ENCODE measurements at places on chromosomes 7 and 10. TPM values are rescaled to one million over a fixed set of nuclear protein-coding genes. Genes with fewer than 3 reads are reported as not detected.
A peak's percentile ranks its signal among the peaks of the same experiment; 100 is the strongest.

GRCh38 chr10:85607043-85607695, 759.4 kb downstream of the GRID1 start:
- no peak for DNase-seq
- no peaks in the 10 kb centered on the region for H3K36me3 ChIP-seq
- H3K27ac ChIP-seq: no peak overlapping the region
- no peaks in the 10 kb centered on the region for H3K27me3 ChIP-seq
- H3K4me3 ChIP-seq: no peak overlapping the region

Gene HYAL4
- not detected for total RNA-seq

GRCh38 chr7:91549878-91550277, 285.6 kb downstream of the FZD1 start:
- no peak overlapping the region for H3K27ac ChIP-seq
- no peak for DNase-seq
- H3K4me1 ChIP-seq: no peaks in the 10 kb centered on the region
- H3K27me3 ChIP-seq: peaks cover 2% of the 10 kb centered on the region
- no peaks in the 10 kb centered on the region for H3K36me3 ChIP-seq
- no peak overlapping the region for H3K4me3 ChIP-seq

DNA sequence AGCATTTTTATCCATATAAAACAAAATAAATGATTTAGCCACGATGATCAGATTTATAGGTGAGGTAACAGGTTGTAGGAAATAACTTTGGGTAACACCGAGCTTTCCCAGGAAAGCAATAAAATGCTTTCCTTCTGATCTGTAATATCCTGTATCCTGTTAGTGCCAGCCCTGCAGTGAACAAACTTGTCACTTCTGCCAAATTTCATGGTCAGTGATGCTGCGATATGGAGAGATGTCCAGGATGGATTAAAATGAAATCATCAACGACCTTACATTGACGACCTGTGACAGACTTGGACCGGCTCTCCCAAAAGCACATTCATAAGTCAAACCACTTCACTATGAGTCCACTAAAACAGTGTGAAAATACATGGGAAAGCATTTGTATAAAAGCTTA, 608.0 kb upstream of the NRP1 start:
- DNase-seq: no peak
- no peaks in the 10 kb centered on the region for H3K36me3 ChIP-seq
- H3K4me1 ChIP-seq: no peaks in the 10 kb centered on the region
- H3K27me3 ChIP-seq: peaks cover 3% of the 10 kb centered on the region
- H3K4me3 ChIP-seq: no peak overlapping the region

Gene HOXA7
- total RNA-seq: not detected

Gene DDX21
- 194 TPM for total RNA-seq

DNA sequence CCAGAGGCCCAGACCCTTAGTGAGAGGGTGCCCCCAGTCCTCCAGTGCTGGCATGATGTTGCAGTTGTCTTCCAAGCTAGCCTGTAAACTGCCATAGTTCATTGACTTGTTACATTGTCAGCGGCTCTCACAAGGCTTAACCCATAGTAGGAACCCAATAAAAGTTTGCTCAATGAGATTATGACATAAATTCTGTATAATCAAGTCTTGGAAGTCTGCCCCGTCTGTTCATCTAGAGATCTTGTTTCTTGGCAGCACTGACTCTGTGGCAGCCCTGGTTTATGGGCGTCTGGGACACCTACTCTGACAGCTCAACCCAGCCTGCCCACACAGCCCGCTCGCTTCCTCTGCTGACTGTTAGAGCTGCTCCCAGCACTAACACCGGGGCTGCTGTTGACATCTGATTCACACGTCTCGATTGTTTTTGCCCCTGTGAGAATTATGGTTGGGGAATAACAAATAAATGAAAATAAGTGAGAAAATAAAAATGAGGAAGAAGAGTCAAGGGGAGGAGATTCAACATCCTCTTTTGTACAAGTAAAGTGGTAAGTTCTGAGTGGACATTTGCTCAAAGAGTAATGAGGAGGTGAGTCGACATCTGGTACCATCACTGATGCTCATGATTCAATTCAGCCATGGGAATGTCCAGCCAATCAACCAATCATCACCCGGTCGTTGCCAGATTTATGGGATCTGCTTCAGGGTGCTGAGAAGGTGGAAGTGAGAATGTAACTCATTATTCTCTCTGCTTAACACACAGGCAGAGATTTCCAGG, 160.8 kb downstream of the SPAG6 start:
- H3K4me1 ChIP-seq: peaks cover 12% of the 10 kb centered on the region
- H3K36me3 ChIP-seq: peaks cover 6% of the 10 kb centered on the region
- H3K27ac ChIP-seq: no peak overlapping the region
- no peak overlapping the region for H3K4me3 ChIP-seq
- peaks cover 18% of the 10 kb centered on the region for H3K27me3 ChIP-seq
- peak; percentile 79 for DNase-seq

Gene PLA2G12B
- total RNA-seq: not detected

DNA sequence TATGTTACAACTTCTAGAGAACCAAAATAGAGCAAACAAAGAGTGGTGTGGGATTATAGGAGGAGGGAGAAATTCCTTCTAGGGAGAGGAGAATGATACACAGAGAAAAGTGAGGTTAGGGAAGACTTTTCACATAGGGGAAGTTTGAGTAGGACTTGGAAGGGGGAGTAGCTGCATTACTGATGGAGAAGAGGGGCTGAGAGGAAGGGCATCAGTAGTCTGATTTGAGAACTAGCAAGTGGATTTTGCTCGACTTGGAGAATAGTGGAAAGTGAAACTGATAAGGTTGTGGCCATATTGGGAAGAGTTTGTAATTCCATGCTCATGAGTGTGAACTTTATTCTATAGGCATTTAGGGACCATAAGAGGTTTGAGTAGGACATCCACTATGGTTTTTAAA, 6.1 kb downstream of the NRF1 start:
- peaks cover 10% of the 10 kb centered on the region for H3K36me3 ChIP-seq
- H3K4me3 ChIP-seq: no peak overlapping the region
- no peak overlapping the region for H3K27ac ChIP-seq
- DNase-seq: no peak
- no peaks in the 10 kb centered on the region for H3K27me3 ChIP-seq
- H3K4me1 ChIP-seq: peaks cover 74% of the 10 kb centered on the region

Gene OPALIN
- total RNA-seq: not detected

Gene FRMPD2
- total RNA-seq: not detected

- H3K27ac ChIP-seq: no peak overlapping the region
- H3K36me3 ChIP-seq: no peaks in the 10 kb centered on the region
- H3K27me3 ChIP-seq: peaks cover 13% of the 10 kb centered on the region
- no peaks in the 10 kb centered on the region for H3K4me1 ChIP-seq
Observed at GRCh38 chr10:3699916-3700315, 85.1 kb downstream of the KLF6 start.

Data from activated CD8-positive, alpha-beta T cell treated with anti-CD3 and anti-CD28 coated beads for 36 hours (primary cell).